Stimulated activated CD8-positive, alpha-beta memory T cell treated with anti-CD3 and anti-CD28 coated beads, Interleukin-7, amount 100 ng/mL, for 1 hour (primary cell): ENCODE measurements at places on chromosomes 5 and 9.

GRCh38 chr5:82162573-82162972 lies 115.6 kb downstream of the RPS23 start:
- DNase-seq = no peak

GRCh38 chr5:14237317-14238086 lies 94.4 kb downstream of the TRIO start:
- DNase-seq = no peak

GRCh38 chr5:115459855-115460341 lies 84.7 kb downstream of the FEM1C start:
- DNase-seq = no peak

GRCh38 chr5:89397096-89397495 lies 514.1 kb upstream of the MEF2C start:
- DNase-seq = no peak

- DNase-seq = no peak
Measured at GRCh38 chr9:125564631-125565030, 142.4 kb downstream of the MAPKAP1 start.

DNA sequence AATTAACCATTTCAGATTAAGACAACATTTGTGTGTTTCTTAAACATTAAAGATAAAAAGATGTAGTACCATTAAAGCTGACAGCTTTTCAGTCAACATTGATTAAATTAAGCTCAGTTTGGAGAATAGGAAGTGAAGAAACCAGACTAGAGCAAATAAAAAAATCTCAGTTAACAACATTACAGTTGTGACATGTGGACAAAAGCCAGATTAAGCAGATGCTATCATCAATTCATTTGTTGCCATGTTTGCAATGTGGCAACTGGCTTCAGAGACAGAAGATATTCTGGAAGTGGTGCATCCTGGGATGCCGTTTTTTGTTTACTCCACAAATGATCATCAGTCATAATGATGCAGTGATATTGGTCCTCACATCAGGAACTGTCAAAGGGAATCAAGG lies 70.3 kb upstream of the CNTLN start:
- DNase-seq = no peak

DNA sequence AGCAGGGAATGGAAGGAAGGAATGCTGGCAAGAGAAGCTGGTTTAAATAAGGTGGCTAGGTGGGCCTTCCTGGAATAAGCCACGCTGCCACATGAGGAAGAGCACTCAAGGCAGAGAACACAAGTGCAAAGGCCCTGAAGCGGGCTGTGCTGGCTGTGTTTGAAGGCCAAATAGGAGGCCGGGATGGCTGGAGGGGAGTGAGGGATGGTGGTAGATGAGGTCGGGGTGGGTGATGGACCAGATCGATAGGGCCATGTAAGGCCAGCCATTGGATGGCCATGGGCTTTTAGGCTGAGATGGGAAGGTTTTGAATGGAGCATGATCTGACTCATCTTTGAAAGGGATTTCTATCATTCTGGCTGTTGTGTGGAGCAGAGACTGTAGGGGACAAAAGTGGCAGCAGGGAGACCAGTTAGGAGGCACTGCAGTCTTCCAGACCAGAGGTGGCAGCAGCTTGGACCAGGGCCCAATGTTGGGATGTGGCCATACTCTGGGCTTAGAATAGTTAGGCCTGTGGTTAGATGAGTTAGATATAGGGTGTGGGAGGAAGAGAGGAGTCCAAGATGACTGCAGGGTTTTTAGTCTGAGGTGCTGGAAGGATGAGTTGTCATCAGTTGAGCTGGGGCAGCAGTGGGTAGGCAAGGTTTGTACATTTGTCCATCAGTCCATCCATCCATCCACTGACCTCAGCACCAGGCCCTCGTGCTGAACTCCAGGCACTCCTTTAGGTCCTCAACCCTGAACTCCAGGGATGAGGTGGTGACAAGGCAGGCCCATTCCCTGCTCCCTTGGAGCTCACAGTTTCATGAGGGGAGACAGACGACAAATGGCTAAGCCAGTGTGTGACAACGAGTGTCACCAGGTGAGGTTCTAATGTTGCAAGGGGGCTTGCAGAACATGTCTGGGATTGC lies 30.3 kb downstream of the NDST1 start:
- no peak for DNase-seq

DNA sequence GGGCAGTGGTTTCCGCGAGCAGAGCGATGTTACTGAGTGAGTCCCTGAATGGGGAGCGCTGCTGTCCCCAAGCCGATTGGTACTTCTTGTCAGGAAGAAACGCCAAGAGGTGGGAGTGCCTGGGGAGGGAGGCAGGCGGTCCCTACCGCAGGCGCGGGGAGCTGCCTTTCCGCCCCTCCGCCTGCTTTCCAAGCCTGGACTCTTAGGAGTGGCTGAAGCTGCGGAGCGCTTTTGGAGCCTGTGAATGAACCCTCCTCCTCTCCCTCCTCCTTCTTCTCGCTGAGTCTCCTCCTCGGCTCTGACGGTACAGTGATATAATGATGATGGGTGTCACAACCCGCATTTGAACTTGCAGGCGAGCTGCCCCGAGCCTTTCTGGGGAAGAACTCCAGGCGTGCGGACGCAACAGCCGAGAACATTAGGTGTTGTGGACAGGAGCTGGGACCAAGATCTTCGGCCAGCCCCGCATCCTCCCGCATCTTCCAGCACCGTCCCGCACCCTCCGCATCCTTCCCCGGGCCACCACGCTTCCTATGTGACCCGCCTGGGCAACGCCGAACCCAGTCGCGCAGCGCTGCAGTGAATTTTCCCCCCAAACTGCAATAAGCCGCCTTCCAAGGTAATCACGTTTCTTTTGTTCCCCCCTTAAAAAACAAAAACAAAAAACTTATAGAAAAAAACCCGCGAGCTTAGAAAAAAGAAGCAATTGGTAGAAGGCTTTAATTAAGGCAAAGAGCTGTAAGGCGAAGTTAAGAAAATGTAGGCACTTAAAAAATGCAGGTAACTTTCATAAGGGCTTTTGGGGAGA lies at the start of gene VCAN:
Gene VCAN (plus strand): TSS at position 340 of the 808 bp plus-strand sequence. CDS start 11,775 bp downstream, outside the sequence.
- no peak for DNase-seq

DNA sequence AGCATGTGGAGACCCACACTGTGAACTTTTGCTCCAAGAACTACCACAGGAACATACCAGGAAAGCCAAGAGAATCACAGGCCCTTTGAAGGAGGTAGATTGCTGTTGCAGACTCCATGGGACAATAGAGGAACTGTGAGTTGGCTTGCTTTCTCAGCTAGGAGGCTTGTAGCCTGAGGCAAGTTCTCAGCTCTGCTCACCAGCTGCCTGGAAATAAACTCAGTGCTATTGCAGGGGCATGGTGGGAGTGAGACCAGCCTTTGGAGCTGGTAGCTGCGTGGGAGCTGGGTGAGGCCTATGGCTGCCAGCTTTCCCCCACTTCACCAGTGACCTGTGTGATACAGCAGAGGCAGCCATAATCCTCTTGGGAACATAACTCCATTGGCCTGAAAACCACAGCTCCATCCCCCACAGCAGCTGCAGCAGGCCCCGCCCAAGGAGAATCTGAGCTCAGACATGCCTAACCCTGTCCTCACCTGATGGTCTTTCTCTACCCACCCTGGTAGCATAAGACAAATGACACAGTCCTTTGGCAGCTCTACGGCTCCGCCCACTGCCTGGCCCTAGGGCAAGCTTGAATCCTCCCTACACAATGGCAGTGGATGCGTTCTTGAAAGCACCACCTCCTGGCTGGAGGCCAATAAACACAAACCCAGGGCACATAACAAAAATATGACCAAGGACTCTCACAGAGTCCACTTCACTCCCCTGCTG lies 389.5 kb downstream of the KIF4B start:
- no peak for DNase-seq

- no peak for DNase-seq
Measured at GRCh38 chr5:124702525-124702924, 43.9 kb downstream of the ZNF608 start.

DNA sequence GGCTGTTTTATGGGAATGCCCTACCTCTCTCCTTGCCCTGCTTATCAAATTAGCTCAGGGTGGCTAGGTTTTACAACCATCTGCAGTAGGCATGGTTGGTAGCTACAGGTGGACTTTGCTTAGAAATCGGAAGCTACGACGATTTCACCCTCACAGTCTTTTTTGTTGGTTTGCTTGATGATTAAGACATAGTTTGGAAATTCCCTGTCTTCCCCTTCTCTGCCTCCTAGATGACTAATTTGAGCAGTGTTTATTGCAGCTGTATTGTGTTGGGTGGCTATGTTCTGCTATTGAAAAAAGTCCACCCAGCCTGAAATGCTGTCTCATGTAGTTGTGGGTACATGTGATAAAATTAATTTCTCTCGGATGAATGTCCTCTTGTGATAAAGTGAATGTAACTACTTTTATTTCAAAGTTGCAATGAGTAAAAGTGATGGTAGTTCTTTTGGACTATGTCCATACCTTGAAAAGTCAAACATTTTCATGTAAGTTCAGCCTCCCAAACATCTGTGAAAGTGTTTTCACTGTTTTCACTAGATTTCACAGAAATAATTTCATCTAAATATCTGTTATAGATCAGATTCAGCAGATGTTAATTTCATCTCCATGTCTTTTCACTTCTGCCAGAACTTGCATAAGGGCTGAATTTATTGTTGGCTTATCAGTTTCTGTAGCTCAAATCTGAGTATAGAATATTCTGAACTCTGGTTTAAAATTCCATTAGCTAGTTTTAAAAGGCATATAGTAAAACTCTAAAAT lies 37.3 kb upstream of the FYB1 start:
- DNase-seq = no peak

DNA sequence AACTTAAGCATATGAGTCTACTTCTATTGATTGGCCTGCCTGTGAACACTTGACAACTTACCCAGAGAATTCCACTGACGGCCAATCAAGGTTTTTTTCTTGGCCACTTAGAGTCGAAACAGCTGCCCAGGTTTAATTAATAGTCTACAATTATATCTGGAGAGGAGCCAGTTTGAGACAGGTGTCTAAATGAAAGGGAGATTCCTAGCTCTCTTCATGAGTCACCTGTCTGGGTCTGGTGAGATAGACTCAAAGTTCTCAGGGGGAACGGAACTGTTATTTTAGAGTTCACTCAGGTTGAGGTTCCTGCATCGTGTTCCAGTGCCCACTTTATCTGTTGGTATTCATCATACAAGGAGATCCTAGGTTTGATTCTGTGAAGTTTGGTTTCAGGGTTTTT lies 111.0 kb downstream of the CD180 start:
- DNase-seq = no peak
